T-cell (primary cell): ENCODE measurements at places on chromosomes 12 and 14. TPM values are rescaled to one million over a fixed set of nuclear protein-coding genes. Genes with fewer than 3 reads are reported as not detected.

- DNase-seq, result no peak
- H3K36me3 ChIP-seq, result no peaks in the 10 kb centered on the region
- H3K27ac ChIP-seq, result no peak overlapping the region
- H3K27me3 ChIP-seq, result peaks cover 19% of the 10 kb centered on the region
- no peaks in the 10 kb centered on the region for H3K4me1 ChIP-seq
Observed at GRCh38 chr12:51533799-51534198, 57.2 kb upstream of the SCN8A start.

DNA sequence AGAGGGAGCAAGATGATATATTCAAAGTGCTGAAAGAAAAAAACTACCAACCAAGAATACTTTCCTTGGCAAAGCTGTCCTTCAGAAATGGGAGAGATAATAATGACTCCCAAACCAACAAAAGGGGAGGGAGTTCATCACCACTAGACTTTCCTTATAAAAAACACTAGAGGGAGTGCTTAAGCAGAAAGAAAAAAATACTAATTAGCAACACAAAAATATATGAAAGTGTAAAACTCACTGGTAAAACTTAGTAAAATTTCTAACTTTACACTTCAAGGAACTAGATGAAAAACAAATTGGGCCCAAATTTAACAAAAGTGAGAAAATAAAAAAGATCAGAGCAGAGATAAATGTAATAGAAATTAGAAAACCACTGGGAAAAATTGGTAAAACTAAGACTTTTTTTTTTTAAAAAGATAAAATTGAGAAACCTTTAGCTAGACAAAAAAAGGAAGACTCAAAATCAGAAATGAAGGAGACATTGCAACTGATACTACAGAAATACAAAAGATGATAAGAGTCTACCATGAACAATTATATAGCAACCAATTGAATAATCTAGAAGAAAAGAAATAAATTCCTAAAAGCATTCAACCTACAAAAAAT, 60.4 kb upstream of the FAR2 start:
- H3K4me3 ChIP-seq, result no peak overlapping the region
- DNase-seq, result no peak
- no peaks in the 10 kb centered on the region for H3K27me3 ChIP-seq

- H3K4me3 ChIP-seq, result peak overlapping the region; percentile 23
- peaks cover 71% of the 10 kb centered on the region for H3K4me1 ChIP-seq
- peaks cover 33% of the 10 kb centered on the region for H3K36me3 ChIP-seq
Observed at GRCh38 chr14:68786491-68787091, 6.3 kb downstream of the ZFP36L1 start.

DNA sequence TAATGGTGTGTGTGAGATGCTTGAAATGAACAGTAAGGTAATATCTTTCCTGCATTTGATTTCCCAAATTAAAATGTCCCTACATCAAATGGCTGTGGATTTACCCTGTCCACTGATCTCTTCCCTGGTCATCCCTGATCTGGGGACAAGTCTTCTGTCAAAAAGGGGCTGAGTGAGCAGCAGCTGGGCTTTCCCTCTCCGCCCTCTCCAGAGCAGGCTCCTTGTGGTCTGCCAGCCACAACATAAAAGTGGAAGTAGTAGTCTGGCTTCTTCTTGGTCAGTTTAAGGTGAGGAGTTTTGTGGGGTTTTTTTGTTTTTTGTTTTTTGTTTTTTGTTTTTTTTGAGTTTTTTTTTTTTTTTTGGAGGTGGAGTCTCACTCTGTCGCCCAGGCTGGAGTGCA, 25.2 kb upstream of the PLXNC1 start:
- H3K27ac ChIP-seq, result peak overlapping the region; percentile 13
- H3K27me3 ChIP-seq, result no peaks in the 10 kb centered on the region
- no peak for DNase-seq
- H3K4me1 ChIP-seq, result peaks cover 44% of the 10 kb centered on the region
- H3K36me3 ChIP-seq, result no peaks in the 10 kb centered on the region

The MYF6 gene
- total RNA-seq, result not detected
